ENCODE measurements at places on chromosomes 2 and 18.
A peak's percentile ranks its signal among the peaks of the same experiment; 100 is the strongest.

- no peak for DNase-seq
Observed at GRCh38 chr2:239257511-239257937, 143.3 kb downstream of the HDAC4 start.

GRCh38 chr2:38666556-38666910 is 619 bp downstream of the GALM start:
- no peak for DNase-seq

DNA sequence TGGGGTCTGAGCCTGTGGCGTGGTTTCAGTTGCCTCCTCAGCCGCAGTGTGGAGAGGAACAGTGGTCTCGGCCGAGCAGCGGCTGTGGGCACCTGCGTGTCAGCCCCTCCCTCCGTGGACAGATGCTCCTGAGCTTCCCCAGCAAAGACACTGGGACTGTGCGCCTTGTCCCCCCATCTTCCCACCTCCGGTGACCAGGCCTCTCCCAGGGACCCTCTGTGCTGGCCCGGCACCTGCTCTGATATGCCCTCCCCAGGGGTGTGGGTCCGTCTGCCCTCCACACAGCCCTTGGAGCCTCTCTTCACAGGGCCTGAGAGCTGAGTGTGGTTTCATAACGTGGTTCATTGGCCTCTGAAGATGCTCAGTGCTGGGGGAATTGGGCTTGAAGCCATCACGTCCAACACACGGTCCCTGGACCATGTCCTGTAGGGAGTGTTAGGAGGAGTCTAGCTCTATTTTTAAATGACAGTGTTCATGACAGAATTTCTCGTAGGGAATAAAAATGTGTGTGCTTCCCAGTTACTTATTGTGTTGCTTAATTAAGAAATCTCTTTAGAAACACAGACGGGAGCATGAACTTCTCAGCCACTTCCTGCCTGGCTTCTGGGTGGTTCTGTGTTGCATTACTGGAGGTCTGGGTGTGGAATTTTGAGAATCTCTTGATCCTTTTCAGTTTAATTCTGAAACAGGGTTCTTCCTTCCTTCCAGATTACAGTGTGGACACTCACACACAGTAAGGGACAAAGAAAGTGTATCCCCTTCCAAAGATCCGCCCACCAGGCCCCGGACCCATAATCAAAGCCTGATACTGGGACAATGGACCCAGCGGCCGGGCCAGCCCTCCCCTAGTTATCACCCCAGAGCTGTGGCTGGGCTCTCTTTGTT is 110.7 kb downstream of the NFATC1 start:
- DNase-seq = no peak

GRCh38 chr2:85308896-85309555 is 18.8 kb downstream of the TGOLN2 start:
- peak; percentile 19 for DNase-seq

- DNase-seq = no peak
Observed at GRCh38 chr2:23583467-23583866, 198.5 kb downstream of the KLHL29 start.

GRCh38 chr2:28351621-28352020 is 41.0 kb upstream of the FOSL2 start:
- no peak for DNase-seq

DNA sequence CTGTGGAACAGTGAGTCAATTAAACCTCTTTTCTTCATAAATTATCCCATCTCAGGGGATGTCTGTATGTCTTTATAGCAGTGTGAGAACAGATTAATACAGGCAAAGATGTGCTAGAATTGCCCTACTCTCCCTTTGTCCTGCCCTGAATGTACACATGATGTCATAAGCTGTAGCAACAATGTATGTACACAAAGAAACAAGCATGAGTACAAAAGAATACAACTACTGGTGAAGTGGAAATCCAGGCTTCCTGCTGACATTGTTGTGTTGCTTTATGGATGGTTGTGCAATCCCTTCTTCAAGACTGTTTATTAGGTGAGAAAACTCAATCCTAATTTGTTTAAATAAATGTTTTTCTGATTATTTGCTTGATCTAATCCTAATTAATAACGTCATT is 446.6 kb downstream of the DSC3 start:
- DNase-seq = no peak

GRCh38 chr2:43207553-43208300 is 18.7 kb downstream of the ZFP36L2 start:
- no peak for DNase-seq

- DNase-seq = no peak
Observed at GRCh38 chr2:241208058-241208457, 19.6 kb downstream of the ANO7 start.

DNA sequence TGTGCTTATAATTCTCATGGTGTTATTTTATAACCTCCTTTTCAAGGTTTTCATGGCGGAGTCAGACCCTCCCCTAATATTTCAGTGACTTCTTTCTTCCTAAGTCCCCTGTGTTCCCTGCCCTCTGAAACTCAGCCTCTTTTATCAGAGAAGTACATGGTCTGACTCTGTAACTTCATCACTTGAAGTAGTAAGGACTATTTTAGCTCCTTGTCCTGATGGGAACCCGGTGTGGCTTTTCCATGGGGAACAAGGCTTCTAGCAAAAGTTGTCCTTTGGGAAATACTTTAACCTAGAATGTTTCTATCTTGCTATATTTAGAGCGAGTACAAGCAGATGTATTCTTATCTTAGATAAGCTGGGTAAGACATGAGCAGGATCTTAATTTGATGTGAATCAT is 117.5 kb downstream of the TRIB2 start:
- DNase-seq = no peak

DNA sequence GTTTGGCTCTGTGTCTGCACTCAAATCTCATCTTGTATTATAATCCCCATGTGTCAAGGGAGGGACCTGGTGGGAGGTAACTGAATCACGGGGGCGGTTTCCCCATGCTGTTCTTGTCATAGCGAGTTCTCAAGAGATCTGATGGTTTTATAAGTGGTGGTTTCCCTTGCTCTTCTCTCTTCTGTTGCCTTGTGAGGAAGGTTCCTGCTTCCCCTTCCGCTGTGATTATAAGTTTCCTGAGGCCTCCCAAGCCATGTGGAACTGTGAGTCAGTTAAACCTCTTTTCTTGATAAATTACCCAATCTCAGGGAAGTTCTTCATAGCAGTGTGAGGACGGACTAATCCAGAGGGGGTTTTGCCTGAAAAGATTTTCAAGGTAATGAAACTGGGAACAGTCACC is 245.4 kb downstream of the GALR1 start:
- DNase-seq = no peak

DNA sequence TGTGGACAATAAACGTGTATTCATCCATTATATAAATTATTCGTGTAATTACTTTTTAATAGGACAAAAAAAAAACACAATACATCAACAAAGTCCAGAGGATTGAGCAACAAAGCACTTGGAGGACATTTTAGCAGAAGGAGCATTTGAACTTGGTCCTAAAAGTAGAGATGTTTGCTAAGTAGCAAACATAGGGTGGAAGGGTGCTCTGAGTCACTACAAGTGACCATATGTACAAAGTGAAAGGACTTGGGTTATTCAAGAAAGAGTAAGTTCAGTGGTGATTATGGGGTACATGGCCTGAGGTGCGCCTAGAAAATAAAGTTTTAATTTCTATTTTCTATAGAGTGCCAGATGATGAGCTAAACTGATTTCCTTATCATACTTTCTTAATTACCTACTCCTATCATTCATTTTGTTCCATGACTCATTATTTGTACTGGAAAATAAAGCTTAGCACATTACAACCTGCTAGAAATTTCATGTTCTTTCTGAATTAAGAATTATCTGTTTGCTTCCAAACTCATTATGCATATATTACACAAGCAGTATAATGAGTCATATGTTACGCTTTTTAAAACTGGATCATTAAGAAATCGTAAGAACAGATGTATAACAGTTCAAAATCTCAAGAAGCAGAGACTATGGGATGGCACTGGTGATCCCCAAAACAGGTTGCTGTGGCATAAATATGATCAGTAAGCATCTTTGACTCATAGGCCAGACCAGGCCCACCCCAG is 13.1 kb upstream of the PPP1R1C start:
- DNase-seq = no peak

DNA sequence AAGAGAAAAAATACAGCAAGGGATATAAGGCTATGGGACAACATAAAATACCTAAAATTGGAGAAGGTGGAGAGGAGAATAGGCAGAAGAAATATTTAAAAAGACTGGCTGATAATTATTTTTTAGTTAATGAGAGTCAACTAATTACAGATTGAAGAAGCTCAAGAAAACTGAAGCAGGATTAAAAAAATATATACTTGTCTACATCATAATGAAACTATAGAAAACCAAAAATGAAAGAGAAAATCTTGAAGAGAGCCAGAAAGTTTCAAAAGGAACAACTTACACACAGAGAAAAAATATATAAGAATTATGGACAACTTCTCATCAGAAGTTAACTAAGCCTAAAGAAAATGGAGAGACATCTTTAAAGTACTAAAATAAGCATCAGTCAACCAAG is 62.9 kb upstream of the APCDD1 start:
- DNase-seq = no peak

GRCh38 chr18:78601923-78602322 is 377.7 kb upstream of the SALL3 start:
- no peak for DNase-seq

DNA sequence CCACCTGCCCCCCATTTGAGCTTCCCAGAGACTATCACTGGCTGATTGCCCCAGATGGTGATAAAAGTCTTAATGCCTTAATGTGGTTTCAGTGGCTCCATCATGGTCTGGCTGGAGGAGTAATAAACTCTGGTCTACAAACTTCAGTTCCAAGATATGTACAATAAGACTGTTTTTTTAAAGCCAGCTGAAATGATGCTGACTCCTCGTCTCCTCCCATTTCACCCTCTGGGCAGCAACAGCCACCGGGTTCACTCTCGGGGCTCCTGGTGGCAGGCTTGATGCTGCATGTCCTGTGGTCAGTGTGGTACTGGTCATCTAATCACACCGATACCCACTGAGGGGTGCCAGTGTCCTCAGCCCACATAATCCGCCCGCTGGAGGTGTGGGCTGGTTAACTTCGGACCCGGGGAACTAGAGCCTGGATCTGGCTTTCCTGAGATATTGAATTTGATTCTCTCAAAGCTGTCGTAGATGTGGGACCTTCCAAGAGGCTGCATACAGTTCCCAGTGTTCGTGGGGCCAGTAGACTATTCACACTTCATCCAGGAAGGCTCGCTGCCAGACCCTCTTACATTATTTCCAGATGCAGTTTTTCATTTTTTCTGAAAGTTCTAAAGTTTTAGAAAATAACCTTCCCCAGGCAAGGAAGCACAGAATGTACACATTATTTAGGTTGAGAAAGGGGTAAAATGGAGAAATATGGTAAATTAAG is 95.3 kb downstream of the GALR1 start:
- DNase-seq = no peak

- no peak for DNase-seq
Observed at GRCh38 chr2:120103723-120104467, 91.0 kb downstream of the EPB41L5 start.

DNA sequence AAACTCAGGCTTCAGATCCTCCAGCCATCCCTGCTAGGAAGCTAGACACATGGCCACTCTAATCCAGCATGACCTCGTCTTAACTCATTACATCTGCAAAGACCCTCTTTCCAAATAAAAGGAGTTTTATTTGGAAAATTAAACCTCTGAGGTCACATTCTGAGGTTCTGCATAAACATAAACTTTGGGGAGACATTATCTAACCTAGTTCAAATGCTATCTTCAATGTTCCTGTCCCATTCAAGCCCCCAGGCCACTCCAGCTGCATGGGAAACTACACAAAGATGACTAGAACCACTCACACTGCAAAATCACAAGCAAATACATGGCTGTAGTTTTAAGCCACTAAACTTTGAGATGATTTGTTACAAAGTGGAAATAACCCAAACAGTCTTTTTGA is 99.0 kb upstream of the RNF152 start:
- DNase-seq = no peak

DNA sequence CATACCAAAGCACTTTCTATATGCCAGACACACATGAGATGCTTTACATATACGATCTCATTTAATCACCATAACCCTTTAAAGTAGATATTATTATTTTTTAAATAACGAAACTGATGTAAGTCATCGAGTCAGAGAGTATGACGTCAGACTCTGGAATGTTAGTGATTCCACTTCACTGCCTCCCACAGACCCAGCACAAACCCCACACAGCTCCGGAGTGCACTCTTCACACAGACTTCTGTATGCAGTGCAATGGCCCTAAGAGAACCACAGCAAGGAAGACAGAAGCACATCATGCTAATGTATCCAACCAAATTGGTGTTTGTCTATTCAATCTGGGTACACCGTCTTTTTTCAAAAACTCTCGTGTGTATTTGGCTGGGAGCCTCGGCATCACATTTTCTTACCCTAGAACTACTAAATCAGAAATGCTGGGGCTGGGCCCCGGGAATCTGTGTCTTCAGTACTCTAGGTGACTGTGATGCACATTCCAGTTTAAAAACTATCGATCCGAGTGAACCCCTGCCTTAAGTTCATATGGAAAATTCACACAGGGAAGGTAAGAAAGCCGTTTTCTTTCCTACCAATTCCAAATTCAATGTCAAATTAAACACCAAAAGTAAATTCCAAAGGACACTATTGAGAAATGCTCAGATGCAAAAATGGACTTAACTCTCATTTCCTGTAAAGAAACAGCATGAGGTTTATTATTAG is 117.7 kb upstream of the ACVR1C start:
- DNase-seq = no peak

GRCh38 chr2:172296267-172297046 is 130.9 kb upstream of the ITGA6 start:
- no peak for DNase-seq

- no peak for DNase-seq
Observed at GRCh38 chr2:148917431-148917830, 42.4 kb downstream of the KIF5C start.

DNA sequence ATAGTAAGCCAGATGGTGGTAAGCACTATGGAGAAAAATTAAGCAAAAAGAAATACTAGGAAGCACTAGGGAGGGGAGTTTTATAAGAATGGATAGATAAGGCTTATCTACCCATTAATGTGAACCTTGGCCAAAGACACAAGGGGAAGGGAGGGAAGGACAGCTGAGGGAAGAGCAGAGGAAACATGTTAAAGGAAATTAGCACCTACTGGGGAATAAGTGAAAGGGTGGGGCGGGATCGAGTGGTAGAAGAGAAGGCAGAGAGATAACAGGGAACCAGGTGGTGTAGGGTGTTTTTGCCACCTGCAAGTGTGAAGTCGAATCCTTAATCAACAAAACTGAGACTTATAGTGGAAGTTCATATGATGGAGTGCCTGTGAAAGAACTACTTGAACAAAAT is 1.7 kb downstream of the UNC80 start:
- DNase-seq = no peak

DNA sequence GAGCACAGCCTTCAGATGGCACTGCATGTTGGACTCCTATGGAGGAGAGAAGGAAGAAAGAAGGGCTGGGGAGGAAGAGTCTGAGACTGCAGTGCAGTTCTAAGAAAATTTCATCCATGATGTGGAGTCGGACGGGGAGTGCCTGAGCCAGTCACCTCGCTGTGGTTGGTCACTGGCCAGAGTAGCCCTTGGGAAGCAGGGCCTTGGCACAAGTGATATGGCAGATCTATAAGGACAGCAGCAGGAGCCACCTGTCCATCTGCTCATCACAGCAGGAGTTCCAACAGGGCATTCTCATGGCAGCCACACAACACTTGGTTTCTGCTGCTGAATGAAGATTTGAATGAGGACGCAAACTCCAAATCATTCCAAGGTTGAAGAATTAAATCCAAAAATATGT is 314.8 kb downstream of the CYP26B1 start:
- peak; percentile 16 for DNase-seq

GRCh38 chr2:26679867-26680266 is 12.7 kb upstream of the KCNK3 start:
- no peak for DNase-seq

All from cerebellar nuclear complex (tissue), 1 donor.